ENCODE measurements at places on chromosomes 6 and 20. TPM values are rescaled to one million over a fixed set of nuclear protein-coding genes. Genes with fewer than 3 reads are reported as not detected.

Gene C6orf163
- total RNA-seq: 3.8 TPM

DNA sequence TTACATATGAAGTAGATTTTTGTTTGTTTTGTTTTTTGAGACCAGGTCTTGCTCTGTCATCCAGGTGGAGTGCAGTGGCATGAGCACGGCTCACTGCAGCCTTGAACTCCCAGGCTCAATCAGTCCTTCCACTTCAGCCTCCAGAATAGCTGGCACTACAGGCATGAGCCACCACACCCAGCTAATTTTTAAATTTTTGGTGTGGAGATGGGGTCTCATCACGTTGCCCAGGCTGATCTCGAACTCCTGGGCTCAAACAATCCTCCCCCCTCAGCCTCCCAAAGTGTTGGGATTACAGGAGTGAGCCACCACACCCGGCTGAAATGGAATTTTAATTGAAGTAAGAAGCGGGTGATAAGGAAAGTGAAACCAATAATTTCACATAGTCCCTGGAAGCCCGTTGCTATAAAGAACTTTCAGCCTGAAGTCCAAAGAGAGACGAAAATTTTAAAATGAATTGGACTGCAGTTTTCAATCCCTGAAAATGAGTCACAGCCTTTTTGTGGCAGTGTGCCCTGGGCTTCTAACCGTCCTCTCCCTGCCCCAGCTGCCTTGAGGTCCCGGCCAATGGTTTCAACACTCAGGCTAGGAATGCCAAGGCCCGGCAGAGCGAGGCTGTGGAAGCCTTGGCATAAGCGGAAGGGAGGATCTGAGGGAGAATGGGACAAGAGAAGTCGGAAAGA is 757 bp downstream of the RAET1E start:
- H3K4me3 ChIP-seq: no peak overlapping the region
- peak; percentile 67 for DNase-seq
- peaks cover 25% of the 10 kb centered on the region for H3K4me1 ChIP-seq
- no peaks in the 10 kb centered on the region for H3K27me3 ChIP-seq
- no peaks in the 10 kb centered on the region for H3K36me3 ChIP-seq

- no peaks in the 10 kb centered on the region for H3K36me3 ChIP-seq
- H3K27me3 ChIP-seq: no peaks in the 10 kb centered on the region
Observed at GRCh38 chr6:90315354-90315950, 18.8 kb upstream of the BACH2 start.

DNA sequence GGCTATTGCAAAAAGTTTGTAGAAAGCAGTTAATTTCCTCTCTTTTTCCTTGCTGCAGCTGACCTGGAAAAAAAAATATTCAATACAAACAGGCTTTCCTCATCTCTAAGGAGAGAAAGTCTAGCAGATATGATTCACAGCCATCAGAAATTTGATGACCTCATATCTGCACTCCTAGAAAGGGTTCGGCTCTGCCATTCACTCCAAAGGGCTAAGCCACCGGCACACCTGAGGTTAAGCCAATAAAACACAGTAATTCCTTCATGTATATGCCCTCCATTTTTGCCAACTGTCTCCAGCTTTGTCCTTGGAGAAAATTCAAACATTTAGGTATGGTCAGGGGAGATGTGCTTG is 18.7 kb upstream of the LY86 start:
- no peaks in the 10 kb centered on the region for H3K27me3 ChIP-seq
- no peaks in the 10 kb centered on the region for H3K4me1 ChIP-seq
- no peak overlapping the region for H3K4me3 ChIP-seq
- H3K27ac ChIP-seq: no peak overlapping the region
- no peaks in the 10 kb centered on the region for H3K36me3 ChIP-seq
- no peak for DNase-seq

GRCh38 chr20:51467956-51468626 is 74.4 kb downstream of the NFATC2 start:
- H3K36me3 ChIP-seq: peaks cover 16% of the 10 kb centered on the region
- H3K4me3 ChIP-seq: no peak overlapping the region
- no peak for DNase-seq
- peaks cover 5% of the 10 kb centered on the region for H3K4me1 ChIP-seq
- no peak overlapping the region for H3K27ac ChIP-seq
- no peaks in the 10 kb centered on the region for H3K27me3 ChIP-seq
